ENCODE measurements at places on chromosomes 12 and 14.

DNA sequence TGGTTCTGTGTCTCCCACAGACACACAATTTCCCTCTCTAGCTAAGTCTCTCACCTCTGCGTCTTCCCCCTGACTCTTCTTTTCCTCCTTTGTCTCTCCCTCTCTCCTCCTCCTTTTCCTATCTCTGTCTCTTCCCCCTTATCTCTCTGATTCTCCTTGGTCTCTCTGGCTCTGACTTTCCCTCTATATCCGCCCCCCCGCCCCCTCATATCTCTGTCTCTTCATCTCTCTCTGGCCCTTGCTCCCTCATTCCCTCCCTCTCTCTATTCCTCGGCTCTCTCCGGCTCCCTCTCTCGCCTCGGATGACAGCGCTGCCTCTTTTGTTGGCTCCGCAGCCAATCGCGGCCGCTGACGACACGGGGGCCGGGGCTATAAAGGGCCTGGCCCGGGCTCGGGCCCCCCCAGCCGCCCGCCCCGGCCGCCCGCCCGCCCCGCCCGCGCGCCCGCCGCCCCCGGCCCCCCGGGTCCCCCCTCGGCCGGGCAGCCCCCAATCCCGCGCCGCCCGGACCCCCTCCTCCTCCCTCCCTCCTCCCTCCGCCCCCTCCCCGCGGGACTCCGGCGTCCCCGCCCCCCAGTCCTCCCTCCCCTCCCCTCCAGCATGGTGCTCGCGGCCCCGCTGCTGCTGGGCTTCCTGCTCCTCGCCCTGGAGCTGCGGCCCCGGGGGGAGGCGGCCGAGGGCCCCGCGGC, at the start of gene GDF11:
Gene GDF11 (plus strand): TSS at position 404 of the 687 bp plus-strand sequence. CDS start 195 bp downstream, at position 599.
- peak; percentile 78 for DNase-seq

- no peak for DNase-seq
These were observed 123.3 kb downstream of the KCNC2 start for GRCh38 chr12:75086091-75087038.

DNA sequence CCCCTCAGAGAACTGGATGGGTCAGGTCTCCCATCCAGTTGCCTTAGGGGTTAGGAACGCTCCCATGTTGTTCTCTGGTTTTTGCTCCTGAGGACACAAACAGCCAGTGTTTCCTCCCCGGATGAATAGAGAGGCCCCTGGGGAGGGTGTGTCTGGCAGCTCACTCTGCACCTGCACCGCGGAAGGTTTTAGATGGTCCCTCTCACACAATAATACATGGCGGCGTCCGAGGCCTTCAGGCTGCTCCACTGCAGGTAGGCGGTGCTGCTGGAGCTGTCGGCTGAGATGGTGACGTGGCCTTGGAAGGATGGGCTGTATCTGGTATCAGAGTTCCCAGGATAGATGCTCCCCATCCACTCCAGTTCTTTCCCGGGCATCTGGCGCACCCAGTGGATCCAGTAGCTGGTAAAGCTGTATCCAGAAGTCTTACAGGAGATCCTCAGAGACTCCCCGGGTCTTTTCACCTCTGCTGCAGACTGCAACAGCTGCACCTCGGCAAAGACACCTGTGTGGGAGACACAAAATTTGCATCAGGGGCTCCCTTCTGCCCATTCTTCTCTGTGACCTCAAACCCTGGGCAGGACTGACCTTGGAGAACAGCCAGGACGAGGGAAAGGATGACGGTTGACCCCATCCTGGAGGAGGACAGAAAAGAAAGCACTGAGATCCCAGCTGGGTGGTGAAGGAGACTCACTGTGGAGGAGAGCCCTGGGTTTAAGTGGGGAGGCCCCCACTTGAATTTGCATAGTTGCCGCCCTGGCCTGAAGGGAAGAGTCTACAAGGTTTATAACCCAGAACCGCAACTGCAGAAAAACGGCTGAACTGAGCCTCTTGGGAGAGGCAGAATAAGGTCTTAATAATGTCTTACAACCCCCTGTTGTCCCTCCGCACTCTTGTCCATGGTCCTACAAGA, 1324.8 kb downstream of the TMEM121 start:
- DNase-seq = no peak

DNA sequence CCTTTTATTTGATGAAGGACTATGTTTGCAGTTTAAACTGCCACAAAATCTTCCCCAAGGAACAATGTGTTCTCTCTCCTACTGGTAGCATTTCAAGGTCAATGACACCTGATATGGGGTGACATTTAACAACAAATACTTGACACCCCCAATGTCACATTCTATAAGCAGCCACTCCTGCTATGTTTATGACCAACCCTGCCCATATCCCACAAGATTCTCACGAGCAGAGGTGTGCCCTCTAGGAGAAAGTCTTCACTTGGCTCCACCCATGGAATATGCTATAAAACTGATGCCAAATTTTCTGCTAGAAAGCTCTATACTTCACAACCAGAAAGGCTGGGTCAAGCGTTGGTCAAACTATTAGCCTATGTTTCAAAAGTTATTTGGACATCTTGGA, 105.6 kb upstream of the ARID2 start:
- no peak for DNase-seq

- no peak for DNase-seq
These were observed 791.5 kb downstream of the MED13L start for GRCh38 chr12:115485967-115486366.

DNA sequence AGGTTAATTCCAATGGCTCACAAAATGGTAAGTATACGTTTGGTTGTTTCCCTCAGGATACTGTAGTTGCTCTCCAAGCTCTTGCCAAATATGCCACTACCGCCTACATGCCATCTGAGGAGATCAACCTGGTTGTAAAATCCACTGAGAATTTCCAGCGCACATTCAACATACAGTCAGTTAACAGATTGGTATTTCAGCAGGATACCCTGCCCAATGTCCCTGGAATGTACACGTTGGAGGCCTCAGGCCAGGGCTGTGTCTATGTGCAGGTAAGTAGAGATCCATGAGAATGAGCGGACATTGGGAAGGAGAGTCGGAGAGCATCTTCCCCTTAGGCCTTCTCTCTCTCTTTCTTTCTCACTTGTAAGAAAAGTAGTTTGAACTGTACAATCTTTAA, 45.4 kb downstream of the A2ML1 start:
- no peak for DNase-seq

GRCh38 chr12:66500841-66501240, 178.0 kb downstream of the GRIP1 start:
- DNase-seq = no peak

DNA sequence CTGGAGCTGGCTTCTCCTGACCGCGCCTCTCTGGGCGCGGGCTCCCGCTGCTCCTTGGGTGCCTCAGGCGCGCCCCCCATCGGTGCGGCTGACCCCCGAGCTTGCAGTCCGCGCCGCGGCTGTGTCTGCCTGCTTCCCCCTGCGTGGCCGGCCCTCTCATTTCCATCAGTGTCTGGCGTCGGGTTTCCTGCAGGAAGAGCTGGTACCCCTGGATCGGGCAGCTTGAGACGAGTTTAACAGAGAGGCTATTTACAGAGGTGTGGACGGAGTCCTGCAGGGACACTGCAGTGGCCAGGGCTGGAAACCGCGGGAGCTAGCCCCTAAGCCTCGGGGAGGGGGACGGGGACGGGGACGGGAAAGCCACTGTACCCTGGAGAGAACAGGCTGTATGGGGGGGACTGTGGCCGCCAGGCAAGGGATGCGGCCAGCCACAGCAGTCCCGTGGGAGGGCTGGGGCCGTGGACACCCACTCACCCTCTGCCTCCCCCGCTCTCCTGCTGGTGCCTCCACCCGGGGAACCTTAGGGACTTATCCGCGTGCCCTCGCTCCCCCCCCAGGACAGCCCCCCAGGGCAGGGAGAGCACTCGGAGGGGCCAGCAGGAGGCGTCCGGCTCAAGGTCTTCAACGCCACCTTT, 3.7 kb upstream of the CACNA2D4 start:
- DNase-seq = peak; percentile 5

- DNase-seq = no peak
These were observed 1.5 kb downstream of the BCL2L14 start for GRCh38 chr12:12072064-12072760.

- DNase-seq = peak; percentile 91
These were observed 56.6 kb downstream of the WDR20 start for GRCh38 chr14:102196039-102196901.

DNA sequence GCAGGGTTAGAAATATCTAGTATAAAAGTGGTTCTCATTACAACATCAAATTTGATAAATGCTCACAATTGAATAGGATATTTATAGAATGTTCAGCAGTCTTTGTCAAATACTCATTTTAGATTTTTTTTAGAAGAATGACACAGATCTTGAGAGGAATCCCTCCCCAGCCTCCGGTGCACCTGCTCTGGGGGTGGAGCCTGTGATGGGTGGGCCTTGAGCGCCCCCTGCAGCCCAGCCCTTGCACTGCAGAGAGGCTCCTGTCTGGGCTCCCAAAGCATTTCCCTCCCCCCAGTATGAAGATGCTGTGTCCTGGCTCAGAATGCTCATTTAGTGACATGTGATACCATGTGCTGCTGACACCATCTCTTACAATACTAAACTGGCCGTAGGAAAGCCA, 792.3 kb downstream of the TMEM121 start:
- DNase-seq = no peak

DNA sequence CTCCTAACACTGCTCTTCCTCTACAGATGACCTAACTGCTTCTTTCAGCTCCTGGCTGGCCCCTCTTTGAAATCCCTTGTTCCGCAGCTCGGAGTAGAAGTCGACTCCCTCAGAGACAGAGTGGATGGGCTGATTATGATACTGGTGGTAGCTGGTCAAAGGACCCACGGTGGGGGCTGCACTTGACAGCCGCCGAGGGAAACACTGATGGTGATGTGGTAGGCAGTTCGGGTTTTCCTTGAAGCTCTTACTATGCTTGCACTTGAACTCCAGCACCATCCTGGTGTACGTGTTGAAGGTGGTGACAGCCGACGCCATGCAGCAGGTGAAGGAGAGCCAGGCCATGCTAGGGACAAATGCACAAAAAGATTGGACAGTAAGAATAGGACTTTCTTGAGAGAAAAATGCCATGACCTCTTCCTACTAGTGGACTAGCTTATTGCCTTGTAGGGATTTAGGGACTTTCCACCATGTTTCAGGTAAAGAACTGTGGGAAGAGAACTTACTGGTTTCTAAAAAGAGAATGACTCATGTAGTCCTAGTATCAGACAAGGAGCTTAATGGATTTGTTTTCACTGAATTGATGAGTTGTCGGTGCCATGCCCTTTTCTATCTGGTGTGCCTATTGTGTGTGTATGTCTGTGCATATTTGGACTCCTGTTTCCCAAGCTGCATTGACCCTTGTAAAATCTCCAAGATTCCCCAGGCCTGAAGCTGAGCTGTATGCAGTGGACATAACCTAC, 18.4 kb downstream of the GSG1 start:
- DNase-seq = no peak

GRCh38 chr12:43208627-43209026, 343.4 kb downstream of the ADAMTS20 start:
- no peak for DNase-seq

GRCh38 chr12:105980085-105980484, 158.7 kb downstream of the NUAK1 start:
- DNase-seq = no peak

DNA sequence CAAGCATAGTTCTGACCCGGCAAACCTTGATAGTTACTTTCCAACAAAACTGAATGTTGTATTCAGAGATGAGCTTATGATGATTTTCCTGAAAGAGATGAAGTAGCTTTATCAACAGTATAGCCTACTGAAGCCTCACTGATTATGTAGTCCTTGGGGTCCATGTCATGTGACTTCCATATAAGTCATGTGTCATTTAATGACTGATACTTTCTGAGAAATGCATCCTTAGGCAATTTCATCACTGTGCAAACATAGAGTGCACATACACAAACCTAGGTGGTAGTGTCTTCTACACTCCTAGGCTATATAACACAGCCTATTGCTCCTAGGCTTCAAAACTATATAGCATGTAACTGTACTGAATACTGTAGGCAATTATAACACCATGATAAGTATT, 28.5 kb upstream of the TUBA1C start:
- no peak for DNase-seq

GRCh38 chr12:97982684-97983083, 520.1 kb downstream of the RMST start:
- DNase-seq = no peak

- peak; percentile 66 for DNase-seq
These were observed 318.4 kb downstream of the RAD51B start for GRCh38 chr14:68137704-68138619.

- no peak for DNase-seq
These were observed 17.1 kb downstream of the ANO2 start for GRCh38 chr12:5927732-5928516.

DNA sequence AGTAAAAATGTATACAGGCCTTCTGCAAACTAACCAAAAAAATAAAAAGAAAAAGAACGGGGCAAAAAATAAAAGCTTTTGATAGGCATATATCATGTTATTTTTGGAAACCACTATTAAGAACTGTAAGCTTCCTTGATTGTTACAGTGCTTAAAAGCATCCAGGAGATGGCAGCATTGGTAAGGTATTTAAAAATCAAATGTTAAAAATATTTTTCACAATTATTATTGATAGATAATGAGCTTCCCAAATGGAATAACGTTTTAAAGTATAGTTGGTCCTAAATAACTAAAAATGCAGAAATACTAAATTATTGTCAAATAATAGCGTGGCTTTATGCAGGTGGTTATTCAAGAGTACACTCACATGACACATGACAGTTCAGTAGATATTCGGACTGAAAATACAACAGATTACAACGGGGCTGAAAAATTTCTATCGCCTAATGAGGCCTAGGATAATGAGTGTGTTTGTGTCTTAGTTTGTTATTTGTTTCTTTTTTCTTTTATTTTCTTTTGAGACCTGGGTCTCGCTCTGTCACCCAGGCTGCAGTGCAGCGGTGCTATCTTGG, 127.2 kb upstream of the ATF7IP start:
- DNase-seq = no peak

GRCh38 chr14:102949801-102950451, 27.5 kb downstream of the AMN start:
- peak; percentile 77 for DNase-seq

DNA sequence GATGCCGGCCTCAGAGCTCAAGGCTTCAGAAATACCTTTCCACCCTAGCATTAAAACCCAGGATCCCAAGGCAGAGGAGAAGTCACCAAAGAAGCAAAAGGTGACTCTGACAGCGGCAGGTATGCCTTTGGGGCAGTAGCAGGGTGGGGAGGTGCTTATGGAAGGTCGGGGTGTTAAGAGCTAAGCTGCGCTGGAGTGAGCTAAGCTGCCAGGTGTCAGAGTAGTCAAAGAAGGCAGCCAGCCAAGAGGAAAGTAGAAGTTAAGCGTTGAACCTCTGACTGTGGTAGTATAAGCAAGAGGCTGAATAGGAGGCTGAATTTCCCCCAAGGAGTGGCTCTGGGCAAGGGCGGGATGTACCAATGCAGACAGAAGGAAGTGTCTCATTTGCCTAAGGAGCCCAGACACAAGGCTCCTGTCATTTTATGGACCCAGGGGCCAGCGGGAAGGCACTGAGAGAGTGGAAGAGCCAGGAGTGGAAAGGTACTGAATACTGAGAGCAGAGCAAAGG, 29.2 kb downstream of the DYRK4 start:
- DNase-seq = no peak

GRCh38 chr12:125861299-125862281, 796.4 kb downstream of the AACS start:
- DNase-seq = no peak

GRCh38 chr14:98368916-98369315, 903.1 kb downstream of the BCL11B start:
- no peak for DNase-seq

All from posterior cingulate gyrus (tissue), 11 donors.